ENCODE measurements at places on chromosomes 11 and 22.

DNA sequence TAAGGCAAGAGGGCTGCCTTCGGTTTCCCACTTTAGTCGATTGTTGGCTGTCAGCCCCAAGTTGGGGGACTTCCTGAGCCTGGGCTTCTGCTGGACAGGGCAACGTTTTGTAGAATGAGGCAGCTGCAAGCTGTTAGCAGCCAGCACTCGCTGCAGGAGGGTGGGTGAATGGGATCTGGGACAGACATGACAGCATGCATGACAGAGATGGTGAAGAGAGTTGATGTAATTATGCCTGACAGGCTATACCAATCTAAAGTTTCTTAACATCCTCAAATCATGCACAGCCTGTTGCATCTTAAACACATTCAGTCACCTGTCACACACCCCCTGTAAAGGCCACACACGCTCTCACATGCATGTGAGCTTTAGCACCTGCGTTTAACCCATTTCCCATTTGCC lies 49.2 kb downstream of the CWC15 start:
- no peak for DNase-seq

DNA sequence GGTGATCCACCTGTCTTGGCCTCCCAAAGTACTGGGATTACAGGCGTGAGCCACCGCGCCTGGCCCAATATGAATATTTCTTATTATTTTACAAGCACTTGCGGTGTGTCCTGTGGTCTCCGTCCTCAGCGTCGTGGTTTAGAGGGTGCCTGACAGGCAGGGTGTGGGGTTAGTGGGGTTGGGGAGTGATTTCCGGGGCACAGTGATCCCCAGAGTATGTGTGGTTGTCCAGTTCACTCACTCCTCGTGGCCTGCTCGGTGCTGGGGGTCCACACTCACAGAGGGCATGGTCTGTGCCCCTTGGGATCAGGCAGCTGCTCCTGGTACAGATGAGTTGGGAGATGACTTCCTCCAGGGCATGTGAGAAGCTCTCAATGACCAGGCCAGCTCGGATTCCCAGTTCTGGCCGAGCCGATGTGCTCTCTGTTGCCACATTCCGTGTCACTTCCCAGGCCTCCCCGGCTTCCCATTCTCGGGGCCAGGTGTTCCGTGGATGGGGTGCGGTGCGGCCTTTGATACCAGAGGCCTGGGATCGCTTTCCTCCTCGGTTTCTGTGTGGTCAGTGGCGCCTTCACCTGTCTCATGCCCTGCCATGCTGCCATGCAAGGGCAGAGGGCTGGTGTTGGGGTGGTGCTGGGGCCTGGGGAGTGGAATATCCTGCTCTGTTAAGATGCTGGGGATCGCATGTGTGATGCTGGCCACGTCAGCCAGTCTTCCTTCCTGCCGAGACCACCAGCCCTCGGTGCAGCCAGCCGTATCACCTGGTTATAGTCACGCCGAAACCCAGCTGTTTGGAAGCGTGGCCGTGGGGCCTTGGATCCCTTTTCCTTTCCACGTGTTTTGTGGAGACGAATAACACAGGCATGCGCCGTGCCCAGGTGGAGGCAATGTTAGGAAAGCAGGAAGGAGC lies 39.6 kb downstream of the PARVB start:
- DNase-seq, result no peak

GRCh38 chr11:102177974-102178631 lies 67.9 kb downstream of the YAP1 start:
- no peak for DNase-seq

DNA sequence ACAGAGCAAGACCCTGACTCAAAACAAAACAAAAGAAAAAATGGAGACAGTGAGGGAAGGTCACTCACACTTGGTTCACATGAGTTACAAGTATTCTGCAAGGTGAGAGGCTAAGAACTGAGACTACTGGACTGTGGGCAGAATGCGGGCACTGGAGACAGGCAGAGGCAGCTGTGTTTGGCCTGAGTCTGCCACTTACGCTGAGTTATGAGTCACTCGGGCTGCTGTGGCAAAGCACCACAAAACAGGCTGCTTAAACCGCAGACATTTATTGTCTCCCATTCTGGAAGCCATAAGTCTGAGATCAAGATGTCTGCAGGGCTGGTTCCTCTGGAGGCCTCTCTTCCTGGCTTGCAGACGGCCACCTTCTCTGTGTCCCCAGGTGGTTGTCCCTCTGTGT lies 122.8 kb downstream of the SHANK2 start:
- no peak for DNase-seq
